Mesenteric fat pad (tissue), 1 donor: ENCODE measurements at places on chromosomes 4 and X.

DNA sequence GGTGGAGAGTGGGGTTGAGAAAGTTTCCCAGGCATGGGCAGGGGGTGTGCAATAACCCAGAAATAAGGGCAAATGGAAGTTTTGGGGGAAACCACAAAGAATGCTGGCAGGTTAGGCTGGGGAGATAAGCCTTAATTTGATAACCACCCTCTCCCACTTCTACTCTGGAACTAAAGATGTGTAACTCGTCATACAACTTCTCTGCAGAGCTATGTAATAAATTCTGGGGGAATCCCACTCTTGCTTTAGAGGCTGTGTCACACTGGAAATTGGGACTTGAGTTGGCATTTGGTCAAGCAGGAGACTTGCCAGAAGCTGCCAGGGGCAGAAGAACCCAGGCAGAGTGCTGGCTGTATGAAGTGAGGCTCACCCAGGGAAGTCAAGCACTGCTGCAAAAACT, 170.9 kb upstream of the CPEB2 start:
- DNase-seq, result no peak

DNA sequence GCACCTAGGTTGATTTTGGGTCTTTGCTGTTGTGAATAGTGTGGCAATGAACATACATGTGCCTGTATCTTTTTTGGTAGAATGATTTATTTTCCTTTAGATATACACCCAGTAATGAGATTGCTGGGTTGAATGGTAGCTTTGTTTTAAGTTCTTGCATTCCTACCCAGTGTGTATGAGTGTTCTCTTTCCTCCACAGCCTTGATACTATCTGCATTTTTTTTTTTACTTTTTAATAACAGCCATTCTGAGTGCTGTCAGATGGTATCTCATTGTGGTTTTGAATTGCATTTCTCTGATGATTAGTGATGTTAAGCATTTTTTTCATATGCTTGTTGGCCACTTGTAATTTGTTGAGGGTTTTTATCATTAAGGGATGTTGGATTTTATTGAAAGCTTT, 351.8 kb upstream of the GNPDA2 start:
- no peak for DNase-seq

DNA sequence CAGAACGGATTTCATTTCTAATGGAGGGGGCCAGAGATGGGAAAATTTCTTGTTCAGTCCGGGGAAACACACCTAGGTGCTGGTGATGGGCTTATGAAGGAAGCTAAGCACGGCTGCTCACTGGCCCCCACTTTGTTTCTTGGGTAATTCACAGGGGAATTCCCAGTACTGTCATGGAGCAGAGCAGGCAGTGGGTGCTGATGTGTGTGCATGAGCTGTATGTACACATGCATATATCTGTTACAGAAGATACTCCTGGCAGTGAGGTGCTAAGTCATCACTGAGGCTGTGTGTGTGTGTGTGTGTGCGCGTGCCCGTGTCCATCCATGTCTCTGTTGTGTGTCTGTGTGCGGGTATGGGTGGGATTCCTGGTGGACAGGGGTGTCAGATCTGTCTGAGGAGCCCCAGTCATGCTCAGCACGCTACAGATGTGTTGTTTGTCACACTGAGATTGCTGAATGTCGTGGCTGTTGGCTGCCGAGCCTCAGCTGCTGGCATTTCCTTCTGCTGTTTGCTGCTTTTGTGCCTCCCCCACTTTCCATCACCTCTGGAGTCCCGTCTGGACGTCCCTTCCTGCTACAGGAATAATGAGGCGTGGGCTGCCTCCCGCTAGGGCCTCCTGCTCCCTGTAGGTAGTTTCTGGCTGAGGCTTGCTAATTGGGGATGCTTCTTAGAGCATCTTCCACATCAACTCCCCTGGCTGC, 53.3 kb downstream of the JADE1 start:
- DNase-seq, result no peak

DNA sequence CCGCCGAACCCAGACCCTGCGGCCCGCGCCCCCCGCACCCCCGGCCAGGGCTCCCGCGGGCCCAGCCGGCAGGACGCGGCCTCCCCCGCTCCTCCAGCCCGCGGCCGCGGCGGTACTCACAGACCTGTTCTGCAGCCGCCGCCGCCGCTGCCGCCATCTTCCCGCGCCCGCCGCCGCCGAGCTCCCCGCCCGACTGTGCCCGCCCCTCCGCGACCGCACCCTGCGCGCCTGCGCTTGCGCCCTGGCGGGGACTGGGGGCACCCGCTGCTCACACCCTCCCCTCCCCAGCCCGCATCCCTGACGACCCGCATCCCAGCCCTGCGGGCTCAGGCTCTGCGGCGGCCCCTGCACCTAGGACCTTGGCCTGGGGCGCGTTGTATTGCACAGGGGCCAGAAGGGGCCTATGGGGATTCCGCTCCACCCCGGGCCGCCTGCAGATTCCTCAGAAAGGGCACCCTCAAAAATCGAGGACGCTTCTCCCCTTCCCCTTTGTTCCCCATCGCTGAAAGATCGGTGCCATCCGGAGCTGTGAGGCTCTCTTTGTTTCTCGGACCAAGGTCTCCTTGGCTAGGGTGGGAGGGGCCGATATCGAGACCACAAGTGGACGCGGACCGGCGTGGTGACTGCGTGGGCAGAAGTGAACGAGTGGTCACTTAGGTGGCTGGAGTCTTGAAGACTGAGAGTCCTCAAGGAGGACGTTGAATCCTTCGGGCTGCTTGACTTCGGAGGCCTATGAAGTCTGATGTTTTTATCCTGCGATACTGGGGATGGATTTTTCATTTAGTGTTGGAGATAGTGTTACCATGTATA, at the start of gene SGCB:
SGCB (minus strand) TSS at position 197 of the 810 bp plus-strand sequence; CDS start at position 157, 40 bp downstream.
- peak; percentile 90 for DNase-seq
